ENCODE measurements at places on chromosomes 11 and 22.

DNA sequence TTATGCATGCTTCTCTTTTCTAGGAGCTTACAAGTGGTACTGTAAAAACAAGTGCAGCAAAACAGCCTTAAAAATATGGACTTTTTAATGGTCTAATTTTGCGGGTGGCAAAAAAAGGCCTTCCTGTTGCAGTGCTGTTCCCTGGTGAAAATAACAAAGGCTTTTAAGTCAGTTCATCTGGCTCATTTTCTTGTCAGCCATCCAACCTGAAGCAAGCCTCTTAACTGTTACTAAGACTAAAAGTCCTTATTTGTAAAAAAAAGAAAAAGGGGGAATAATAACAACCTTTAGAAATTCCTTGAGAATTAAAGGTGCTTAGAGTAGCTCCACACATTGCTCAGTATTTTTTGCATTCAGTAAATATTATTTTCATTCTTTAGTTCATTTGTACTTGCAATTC is 200.5 kb upstream of the CHORDC1 start:
- no peak for DNase-seq

DNA sequence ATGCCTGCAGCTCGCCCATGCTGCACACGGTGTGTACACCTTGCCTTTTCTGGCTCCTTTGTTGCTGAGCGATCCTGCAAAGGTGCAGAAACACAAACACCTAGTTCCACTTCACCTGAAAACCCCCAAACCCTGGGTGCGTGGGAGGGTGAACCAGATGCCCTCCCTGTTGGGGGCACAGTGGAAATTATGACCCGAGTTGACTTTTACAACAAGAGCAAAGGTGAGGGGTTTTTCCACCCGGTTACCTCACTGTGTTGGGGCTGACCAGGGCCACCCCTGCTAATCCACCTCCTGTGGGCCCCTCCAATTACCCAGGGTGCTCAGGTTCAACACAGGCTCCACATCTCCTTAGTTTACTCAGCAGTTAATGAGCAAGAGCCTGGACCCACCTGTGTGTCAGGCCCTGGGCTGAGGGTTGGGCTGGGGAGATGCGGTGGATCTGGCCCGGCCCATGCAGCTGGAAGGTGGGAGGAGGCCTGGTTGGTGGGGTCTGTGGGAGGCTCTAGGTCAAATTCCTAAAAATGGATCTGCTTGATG is 42.1 kb downstream of the LRRC32 start:
- DNase-seq = no peak

DNA sequence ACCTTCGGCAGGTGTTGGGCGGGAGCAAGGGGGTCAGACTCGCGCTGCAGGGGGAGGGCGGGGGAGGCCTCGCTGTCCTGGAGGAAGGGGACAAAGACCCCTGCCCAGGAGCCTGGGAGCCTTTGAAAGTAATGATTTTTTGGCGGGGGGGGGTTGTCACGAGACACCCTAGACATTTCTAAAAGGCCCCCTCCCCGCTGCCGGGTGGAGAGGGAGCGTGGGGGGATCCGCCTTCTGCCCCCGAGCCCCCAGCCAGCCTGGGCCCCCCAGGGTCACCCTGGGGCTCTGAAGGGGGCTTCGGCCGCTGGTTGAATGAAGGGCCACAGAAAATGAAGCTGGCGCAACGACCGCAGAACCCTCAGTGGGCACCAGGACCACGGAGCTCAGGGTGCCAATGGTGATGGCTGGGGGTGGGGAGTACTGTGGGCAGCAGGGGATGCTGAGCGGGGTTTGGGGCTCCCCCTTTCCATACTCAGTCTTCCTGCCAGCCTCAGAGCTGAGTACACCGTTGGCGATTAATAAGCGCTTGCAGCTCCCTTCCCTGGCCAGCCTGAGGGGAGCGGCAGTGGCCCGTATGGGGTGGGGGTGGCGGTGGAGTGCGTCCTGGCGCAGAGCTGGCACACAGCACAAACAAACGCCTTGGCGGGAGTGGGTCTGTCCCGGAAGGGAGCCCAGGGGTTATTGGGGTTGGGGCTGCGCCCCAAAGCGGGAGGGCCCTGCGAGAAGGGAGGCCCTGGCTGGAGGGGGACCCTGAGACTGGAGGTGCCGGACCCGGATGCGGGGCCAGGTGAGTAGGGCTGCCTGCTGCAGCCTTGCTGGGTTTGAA is 1.2 kb upstream of the DUSP8 start:
- DNase-seq = no peak

GRCh38 chr22:17108256-17109112 is 12.7 kb downstream of the TMEM121B start:
- no peak for DNase-seq

- DNase-seq = no peak
These were observed 31.9 kb upstream of the FTH1 start for GRCh38 chr11:61999141-61999975.

DNA sequence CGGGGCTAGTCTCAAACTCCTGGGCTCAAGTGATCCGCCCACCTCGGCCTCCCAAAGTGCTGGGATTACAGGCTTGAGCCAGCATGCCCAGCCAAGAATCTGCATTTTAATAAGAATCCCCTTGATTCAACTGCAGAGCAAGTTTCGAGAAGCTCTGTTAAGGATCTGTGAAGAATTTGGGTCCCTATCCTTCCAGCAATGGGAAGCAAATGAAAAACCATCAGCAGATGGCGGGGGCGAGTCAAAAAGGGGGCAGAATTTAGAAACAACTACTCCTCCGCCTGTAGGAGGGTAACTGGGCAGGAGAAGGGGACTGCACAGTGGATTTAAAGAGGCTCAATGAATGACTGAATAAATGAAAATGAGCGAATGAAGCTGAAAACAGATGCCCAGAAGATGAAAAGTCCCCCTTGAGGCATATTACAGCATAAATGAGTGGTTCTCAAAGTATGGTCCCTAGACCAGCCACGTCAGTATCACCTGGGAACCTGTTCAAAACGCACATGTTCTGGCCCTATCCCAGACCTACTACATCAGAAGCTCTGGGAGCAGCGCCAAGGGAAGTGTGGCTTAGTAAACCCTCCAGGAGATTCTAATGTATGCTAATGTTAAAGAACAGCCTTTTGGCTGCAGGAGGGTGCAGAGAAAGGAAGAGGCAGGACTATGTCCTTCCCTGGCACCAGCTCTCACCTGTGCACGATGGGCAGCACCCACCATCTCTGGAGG is 15.0 kb downstream of the VWCE start:
- DNase-seq = no peak
